Activated CD8-positive, alpha-beta memory T cell treated with anti-CD3 and anti-CD28 coated beads for 1 hour (primary cell): ENCODE measurements at places on chromosomes 11 and 22.

DNA sequence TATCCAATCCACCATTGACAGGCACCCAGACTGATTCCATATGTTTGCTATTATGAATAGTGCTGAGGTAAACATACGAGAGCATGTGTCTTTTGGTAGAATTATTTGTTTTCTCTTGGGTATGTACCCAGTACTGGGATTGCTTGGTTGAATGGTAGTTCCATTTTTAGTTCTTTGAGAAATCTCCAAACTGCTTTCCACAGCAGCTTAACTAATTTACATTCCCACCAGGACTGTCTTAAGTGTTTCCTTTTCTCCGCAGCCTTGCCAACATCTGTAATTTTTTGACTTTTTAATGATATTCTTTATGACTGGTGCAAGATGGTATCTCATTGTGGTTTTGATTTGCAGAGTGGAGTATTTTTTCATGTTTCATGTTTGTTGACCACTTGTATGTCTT lies 8.3 kb downstream of the FDX1 start:
- DNase-seq: no peak

GRCh38 chr11:47220401-47220821 lies 5.6 kb downstream of the DDB2 start:
- no peak for DNase-seq

DNA sequence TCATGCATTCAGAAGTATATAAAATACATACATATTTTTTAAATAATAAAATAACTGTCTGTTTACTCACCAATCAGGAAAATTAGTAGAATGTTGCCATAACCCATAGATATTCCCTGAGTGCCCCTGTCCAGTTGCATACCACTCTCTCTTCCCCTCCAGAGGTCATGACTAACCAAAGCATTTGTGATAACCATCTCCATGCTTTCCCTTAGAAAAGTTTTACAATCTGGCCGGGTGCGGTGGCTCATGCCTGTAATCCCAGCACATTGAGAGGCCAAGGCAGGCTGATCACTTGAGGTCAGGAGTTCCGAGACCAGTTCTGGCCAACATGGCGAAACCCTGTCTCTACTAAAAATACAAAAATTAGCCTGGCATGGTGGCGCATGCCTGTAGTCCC lies 33.2 kb upstream of the LDHA start:
- DNase-seq: no peak

DNA sequence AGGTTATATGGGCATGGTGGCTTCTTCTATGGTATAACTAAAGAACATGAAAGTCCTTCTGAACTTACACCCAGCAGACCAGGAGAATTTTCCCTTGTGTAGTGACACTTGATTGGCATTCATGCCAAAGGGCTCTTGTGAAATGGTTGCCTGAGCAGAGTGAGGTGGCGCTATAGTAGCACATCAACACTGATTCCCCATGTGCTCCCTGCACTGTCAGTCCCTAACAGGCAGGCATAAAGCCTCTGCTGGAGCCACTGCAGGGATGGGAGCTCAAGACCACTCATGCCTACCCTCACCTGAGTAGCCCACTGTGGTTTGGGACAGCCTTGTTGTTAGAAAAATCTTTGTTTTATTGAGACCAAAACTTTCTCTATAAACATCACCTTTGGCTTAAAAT lies 92.6 kb upstream of the LIN7C start:
- no peak for DNase-seq

GRCh38 chr22:50151571-50152537 lies 18.7 kb upstream of the PANX2 start:
- no peak for DNase-seq

DNA sequence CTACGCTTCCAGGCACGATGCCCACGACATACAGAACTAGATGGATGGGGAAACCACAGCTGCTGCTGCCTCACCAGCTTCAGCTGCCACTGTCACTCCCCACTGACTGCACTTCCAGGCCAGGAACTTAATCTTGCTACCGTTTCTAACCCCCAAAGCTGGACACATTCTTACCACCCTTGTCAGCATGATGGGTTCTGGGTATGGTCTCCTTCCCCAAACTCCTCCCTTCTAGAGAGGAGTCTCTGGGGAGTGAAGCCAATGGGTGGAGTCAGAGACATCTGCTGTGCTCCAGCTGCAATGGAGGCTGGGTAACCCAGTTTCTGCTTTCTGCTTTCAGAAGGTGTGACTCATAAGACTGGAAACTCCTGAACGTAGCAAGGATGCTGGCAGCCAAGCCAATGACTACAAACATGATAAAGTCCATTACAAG lies 87.0 kb upstream of the THY1 start:
- DNase-seq: no peak

GRCh38 chr11:12704049-12704448 lies 29.8 kb downstream of the TEAD1 start:
- no peak for DNase-seq

- no peak for DNase-seq
Observed at GRCh38 chr22:19917389-19918138, 24.0 kb upstream of the COMT start.

- DNase-seq: no peak
Observed at GRCh38 chr11:57566005-57566904, 1.2 kb downstream of the UBE2L6 start.

DNA sequence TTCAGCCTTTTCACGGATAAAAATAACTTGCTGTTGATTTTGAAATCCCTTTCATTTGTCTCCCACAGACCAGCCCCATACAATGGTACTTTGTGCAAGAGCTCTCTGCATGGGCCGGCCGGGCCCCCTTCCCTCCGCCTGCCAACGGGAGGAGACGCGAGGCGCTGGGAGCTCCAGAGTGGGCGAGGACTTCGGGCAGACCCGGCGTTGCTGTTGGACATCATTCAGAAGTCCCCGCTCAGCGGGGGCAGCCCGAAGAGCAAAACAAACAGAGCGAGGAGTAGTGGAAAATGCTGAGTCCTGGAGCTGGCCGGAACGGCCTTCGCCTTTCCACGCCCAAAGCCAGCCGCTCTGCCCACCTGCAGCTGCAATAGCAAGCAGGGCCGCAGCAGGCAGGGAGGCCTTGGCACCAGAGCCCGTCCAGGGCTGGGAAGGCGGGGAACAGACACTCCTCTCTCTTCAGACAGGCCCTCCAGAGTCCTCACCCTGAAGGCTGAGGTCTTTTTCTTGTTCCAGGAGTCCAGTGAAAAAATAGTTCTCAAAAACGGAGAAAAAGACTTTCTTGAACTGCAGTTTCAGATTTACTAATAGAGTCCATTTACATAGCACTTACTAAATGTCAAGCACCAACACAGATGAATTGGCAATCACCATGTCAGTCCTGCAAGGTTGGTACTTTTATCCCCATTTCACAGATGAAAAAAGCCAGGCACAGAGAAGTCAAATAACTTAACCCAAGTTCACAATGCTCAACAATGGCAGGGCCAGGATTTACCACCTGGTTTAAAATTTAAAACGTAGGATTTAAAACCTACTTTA lies 135.5 kb downstream of the ETS1 start:
- DNase-seq: no peak

- no peak for DNase-seq
Observed at GRCh38 chr22:33188326-33188725, 130.1 kb upstream of the SYN3 start.

- DNase-seq: no peak
Observed at GRCh38 chr22:32680277-32680676, 121.2 kb upstream of the TIMP3 start.

DNA sequence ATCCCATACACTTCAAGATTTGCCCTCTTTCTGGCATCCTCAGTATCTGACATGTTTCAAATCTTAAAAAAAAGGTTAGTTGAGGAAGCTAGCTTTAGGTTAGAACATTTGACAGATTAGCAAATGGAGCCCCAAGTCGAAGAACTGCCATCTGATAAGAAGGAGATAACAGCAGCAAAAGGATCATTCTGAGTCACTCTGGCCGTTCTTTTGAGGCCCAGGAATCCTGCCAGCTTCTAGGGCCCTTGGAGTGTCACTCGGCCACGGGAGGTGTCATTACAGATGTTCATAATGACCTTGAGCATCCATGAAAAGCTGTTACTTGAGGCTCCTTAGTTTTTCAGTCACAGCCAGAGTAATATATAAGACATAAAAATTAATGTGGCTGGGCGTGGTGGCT lies 132.1 kb upstream of the RASSF10 start:
- DNase-seq: no peak

- DNase-seq: no peak
Observed at GRCh38 chr11:121560236-121560635, 107.5 kb upstream of the SORL1-AS1 start.

DNA sequence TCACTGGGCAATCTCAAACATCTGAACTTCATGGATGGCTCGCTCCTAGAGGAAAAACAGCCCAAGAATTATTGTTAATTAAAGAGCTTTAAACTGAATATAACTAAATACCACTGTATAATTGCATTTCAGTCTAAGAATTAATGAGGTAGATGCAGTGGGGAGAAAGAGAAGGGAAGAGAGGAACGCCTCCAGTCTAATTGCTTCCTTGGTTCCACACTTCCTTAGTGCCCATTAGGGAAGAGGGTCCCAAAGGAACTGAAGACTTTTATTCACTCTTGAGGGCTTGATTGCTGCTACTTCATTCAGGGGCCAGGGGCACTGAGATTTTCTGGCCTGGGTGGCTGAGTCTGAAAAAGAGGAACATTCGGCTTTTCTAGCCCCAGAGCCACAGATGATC lies 11.8 kb upstream of the OR10G7 start:
- no peak for DNase-seq

GRCh38 chr11:33996498-33997454 lies 54.8 kb upstream of the CAPRIN1 start:
- DNase-seq: peak; percentile 45

DNA sequence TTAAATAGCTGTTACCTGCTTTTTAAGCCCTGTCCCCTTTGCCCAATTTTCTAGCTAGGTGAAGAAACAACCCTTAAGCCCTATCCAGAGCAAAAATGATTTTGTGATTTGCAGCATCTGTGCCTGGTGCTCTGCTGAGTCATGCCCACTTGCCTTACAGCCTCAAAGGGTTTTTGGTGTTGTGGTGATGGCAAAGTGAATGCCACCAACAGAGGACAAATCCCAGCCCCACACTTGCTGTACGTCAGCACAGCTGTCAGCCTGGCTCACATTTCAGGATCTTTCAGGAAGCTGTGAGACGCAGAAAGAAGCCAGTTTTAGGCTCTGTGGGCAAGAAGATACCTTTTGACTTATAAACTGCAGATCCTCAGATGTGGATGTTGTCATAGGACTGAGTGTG lies 401.7 kb downstream of the TENM4 start:
- DNase-seq: no peak

DNA sequence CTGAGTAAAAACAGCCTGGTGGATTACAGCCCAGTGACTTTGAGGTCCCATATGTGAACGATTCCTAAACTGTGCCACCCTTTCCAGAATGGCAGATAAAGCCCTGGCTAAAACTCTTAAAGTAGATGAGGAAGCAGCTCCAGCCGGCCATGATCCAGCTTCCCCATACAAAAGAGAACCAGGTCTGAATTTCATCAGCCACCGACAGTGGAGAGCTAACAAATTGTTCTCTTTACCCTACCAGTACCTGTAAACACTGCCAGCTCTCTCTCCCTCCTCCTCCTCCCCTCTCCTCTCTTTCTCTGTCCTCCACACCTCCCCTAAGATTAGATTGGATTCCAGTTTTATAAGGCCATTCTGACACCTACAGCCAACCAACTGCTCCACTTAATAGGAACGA lies 176.9 kb downstream of the DSCAML1 start:
- no peak for DNase-seq

GRCh38 chr22:19721330-19722177 lies 1.8 kb upstream of the GP1BB start:
- DNase-seq: no peak

DNA sequence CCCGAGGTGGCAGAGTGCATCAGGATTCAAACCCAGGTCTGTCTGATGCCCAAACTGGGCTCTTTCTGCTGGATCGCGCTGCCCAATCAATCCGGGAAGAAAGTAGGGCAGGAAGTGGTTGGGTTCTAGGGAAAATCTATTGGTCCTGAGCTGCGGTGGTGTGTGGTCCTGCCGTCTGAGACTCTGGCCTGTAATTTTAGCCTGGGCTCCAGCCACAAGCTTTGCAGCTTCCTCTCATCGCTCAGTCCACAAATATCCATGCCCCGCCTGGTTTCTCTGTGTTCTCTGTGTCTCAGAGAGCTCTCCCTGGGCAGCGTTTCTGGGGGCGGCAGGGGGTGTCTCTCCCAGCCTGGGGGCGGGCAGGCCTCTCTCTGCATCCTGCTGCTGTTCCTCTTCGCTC lies 18.7 kb downstream of the CACNG2 start:
- no peak for DNase-seq

DNA sequence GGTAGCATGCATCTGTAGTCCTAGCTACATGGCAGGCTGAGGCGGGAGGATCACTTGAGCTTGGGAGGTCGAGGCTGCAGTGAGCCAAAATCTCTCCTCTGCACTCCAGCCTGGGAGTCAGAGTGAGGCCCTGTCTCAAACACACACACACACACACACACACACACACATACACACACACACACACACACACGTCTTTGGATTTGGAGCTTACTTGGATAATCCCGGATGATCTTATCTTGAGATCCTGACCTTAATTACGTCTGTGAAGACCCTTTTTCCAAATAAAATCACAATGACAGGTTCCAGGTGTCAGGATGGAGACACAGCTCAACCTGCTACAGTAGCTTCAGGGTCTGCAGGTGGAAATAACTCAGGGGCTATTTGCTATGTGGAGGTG lies 1.1 kb downstream of the UPB1 start:
- DNase-seq: no peak

- DNase-seq: no peak
Observed at GRCh38 chr11:127110542-127110941, 110.0 kb upstream of the KIRREL3 start.

DNA sequence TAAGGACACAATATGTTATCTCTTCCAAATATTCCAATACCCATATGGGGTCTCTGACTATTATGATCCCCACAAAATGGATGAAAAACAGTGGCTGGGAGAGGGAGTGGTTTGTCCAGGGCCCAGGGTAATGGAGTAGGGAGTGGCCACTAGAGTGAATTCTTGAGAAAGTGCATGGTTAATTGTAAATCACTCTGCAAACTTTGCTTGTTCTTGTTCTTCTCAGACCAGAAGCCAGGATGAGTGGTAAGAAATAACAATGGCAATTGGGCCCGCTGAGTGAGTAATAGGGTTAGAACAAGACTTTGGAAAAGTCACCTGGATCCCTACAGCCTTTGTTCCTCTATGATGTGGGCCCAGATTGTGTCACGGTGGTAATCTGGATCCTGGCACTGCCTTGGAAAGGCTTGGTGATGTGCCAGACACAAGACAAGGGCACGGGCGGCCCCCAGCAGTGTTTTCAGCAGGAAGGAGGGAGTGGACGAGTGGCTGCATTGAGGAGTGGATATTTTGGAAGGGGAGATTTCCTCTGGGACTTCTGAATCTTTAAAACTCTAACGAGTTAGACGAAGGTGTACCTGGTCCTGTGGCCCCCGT lies 18.2 kb upstream of the KIRREL3 start:
- DNase-seq: no peak

GRCh38 chr11:99683933-99684332 lies 663.2 kb downstream of the CNTN5 start:
- no peak for DNase-seq

- no peak for DNase-seq
Observed at GRCh38 chr11:66987158-66987620, 12.1 kb downstream of the C11orf86 start.
